ENCODE measurements at places on chromosomes 5 and 9.

GRCh38 chr9:100669968-100670367 is 92.1 kb downstream of the CAVIN4 start:
- DNase-seq, result no peak

- peak; percentile 22 for DNase-seq
These were observed 67.4 kb upstream of the HRH2 start for GRCh38 chr5:175590471-175590881.

- no peak for DNase-seq
These were observed 173.7 kb upstream of the POU5F2 start for GRCh38 chr5:93915142-93915553.

DNA sequence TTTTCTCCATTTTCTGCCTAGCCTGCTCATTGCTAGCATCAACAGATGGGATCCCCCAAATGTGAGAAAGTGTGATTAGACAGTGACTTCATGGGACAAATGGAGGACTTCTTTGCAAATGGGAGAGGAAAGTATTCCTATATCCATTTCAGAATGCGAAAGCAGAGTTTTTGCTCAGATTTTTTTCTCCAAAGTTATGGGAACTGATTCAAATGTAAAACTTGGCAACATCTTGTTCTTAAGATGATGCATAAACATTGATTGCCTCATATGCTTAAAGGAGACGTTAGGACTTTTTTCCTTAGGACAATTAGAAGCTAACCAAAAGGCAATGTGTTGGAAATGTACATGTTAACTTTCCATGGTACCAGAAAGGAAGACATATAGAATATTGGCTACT is 704.3 kb upstream of the ZNF608 start:
- DNase-seq, result no peak

DNA sequence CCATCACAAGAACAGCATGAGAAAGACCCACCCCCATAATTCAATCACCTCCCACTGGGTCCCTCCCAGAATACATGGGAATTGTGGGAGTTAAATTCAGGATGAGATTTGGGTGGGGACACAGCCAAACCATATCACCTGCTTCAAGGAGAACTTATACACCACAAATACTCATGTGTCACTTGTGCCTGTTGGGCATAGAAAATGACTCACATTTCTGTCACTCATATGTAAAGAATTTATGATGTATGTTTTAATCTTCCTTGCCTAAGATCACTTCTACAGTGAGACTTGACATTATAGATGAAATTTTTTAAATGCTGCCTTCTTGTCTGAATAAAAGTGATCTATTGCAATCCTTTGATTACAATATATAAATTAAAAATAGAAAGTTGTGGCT is 23.0 kb upstream of the PRDM6 start:
- no peak for DNase-seq

DNA sequence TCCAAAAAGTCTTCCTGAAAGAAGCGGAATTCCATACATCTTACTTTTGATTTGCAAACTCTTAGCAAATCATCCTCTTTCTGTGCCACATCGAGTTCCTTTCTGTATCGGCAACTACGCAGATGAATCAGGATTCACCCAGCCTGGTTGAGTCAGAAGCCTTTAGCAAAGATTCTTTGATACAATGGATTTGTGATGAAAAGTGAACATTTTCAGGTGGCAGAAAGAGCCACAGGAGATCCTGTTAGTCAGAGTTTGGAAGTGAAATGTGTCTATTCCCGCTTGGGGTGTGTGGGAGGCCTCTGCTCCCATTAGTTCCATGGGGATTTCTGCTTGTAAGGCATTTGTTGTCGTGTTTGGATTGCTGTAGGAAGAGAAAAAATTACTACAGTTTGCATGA is 351.8 kb upstream of the WWC1 start:
- no peak for DNase-seq

- DNase-seq, result no peak
These were observed 13.0 kb downstream of the C1QTNF3 start for GRCh38 chr5:34030048-34030447.

- no peak for DNase-seq
These were observed 17.1 kb upstream of the GRHPR start for GRCh38 chr9:37405350-37405749.

DNA sequence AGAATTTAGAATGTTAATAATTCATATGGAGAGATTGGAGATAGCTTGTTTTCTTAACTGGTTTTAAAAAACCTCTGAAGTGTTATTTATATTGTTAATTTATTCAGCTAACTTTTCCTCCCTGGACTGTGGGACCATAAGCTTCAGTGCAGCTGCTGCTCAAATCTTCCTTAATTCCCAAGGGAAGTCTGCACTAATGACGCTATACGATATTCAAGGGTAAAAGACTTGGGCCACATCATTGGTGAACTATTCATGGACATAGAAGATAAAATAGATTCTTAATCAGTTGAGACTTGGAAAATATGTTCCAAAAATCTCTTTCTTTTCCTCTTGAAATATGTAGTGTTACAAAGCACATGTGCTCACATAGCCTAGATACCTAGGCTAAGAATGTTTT is 31.1 kb upstream of the GAS1 start:
- no peak for DNase-seq

DNA sequence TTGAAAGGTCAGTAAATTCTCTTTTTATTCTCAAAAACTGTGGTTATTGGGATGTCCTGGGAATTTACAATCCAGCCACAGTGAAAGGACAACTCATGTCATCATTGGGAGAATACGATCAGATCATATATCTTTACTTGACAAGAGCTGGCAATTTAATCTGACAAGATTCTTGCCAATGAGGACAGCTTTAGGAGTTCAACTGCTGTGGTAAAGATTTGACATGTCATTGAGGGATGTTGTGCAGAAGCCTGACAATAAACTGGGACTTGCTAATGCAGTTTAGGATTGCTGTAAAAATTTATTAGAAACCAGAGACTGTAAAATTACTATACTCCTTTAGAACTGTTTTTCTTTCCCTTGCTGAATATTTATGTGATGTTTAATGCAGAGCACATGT is 1131.0 kb downstream of the MAT2B start:
- DNase-seq, result no peak

- DNase-seq, result no peak
These were observed 136.1 kb upstream of the RAPGEF1 start for GRCh38 chr9:131875828-131876485.

GRCh38 chr9:137116728-137117127 is 2.2 kb upstream of the DPP7 start:
- DNase-seq, result no peak

- DNase-seq, result no peak
These were observed 44.1 kb upstream of the CDKN2B start for GRCh38 chr9:22053178-22053577.

DNA sequence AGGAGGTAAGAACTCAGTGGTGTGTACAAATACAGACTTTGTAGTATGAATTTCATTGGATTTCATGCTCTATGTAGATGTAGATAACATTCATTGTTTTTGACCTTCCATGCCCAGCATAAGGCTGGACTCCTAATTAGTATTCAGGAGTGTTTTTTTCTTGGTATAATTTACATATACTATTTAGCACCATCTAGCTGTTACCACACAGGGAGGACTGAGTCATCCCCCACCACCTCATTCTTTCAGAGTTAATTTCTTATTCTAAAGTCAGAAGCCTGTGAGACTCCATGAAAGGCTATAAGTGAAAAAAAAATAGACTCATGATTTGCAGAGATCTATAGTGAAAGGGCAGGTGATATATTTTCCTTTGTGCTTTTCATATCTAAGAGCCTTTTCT is 555.0 kb downstream of the PRR16 start:
- DNase-seq, result no peak

- DNase-seq, result no peak
These were observed 197.0 kb downstream of the ADCY2 start for GRCh38 chr5:7592910-7593309.

DNA sequence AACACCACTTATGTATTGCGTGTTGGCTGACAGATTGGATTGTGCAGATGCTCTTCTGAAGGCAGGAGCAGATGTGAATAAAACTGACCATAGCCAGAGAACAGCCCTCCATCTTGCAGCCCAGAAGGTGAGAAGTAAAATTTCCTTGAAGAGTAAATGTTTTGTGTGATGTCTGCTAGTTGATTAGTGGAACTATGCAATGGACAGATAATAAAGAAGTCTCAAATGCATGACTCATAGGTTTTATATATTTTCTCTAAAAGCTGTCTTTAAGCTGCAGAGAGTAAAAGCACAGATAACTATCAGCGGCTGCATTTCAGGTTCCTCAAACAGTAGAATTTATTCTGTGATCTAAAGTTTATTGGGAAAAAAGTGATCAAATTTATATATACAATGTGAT is 27.4 kb downstream of the INVS start:
- no peak for DNase-seq

- no peak for DNase-seq
These were observed 527.8 kb downstream of the KCTD16 start for GRCh38 chr5:144698484-144698883.
